ENCODE measurements at places on chromosomes 5 and 9.

DNA sequence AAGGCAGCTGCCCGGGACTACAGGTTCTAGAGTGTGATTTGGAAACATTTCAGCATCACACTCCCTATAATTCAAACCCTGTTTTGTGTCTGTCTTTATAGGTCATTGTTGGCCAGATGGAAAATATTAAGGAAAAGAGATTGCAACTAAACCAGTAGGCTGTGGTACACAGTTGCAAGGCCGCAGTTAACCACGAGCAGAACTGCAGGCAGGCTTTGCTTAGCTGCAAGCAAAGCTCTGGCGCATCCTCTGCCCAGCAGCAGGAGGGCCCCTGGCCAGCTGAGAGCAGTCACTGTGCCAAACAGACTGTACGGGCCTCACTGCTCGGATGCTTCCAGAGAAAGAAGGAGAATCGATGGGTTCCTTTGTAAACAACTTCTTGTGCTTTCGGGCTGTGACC is 204.5 kb downstream of the DENND1A start:
- no peak for DNase-seq

- DNase-seq = no peak
These were observed 207.9 kb upstream of the OTULINL start for GRCh38 chr5:14373685-14374084.

DNA sequence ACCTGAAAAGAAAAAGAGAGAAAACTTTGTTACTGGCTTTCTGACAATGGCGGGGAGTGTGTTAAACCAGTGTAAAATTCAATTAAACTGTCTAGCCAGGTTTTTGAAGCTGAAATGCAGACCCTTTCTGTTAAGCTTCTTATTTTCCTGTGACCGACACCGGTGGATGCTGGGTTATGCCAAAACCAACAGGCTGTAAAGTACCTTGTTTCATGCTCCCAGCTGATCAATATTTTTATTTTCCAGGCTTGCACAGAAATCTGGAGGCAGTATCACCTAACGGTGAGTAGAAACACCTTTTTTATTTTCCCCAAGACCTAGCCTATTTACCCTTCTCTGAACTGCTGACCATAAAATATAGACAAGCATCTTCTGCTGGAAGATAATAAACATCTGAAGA is 94.9 kb upstream of the GRHPR start:
- no peak for DNase-seq

DNA sequence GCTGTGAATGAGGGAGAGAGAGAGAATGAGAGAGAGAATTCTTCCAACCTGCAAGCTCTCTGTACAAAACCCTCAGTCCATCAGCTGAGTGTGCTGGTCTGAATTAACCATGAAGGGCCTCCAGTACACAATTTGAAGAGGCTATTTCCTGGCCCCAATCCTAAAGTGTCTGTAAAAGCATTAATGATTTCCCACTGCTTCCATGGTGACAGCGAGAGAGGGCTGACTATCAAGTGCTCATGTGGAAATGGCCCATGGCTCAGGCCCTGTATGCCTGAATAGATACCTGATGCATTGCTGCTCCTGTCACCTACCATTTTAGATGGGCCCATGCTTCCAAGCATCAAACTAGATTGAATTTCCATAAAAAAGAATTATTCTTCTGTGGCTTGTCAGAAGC is 592.4 kb downstream of the KIF4B start:
- no peak for DNase-seq

GRCh38 chr5:124654418-124654817 is 92.0 kb downstream of the ZNF608 start:
- DNase-seq = no peak

DNA sequence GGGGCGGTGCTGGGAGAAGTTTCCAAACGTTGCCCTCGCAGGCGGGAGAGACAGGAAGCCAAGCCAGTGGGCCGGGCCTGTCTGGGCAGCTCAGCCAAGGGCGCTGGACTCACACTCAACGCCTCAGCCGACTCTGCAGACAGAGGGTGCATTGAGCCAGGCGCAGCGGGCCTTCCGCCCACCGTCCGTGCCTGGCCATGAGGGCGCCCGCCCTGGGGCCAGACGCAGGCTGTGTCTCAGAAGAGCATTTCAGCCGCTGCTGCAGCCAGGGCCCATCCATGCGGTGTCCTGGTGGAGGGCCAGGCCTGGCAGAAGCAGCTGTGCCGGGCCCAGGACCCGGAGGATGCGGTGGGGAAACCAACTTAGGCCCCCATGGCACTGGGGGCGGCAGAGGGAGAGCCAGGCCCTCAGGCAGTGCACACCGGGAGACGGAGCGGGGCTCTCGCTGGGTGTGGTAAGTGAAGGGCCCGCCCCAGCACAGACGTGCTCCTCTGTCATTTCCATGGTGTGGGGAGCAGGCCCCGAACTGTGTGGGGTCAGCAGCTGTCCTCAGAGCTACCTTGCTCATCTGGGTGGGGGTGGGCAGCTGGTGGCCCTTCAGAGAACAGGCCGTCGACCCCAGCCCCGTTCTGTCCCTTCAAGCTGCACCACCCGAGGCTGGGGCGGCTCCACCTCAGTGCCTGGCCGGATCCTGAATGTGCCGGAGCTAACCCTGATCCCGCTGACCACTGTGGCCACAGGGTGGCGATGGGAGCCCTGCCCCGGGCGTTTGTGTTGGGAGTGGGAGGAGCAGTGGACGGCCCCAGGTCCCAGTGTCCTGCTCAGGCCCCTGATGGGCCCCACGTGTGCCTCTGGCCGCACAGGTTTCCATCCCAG is 18.0 kb downstream of the DNLZ start:
- DNase-seq = no peak

DNA sequence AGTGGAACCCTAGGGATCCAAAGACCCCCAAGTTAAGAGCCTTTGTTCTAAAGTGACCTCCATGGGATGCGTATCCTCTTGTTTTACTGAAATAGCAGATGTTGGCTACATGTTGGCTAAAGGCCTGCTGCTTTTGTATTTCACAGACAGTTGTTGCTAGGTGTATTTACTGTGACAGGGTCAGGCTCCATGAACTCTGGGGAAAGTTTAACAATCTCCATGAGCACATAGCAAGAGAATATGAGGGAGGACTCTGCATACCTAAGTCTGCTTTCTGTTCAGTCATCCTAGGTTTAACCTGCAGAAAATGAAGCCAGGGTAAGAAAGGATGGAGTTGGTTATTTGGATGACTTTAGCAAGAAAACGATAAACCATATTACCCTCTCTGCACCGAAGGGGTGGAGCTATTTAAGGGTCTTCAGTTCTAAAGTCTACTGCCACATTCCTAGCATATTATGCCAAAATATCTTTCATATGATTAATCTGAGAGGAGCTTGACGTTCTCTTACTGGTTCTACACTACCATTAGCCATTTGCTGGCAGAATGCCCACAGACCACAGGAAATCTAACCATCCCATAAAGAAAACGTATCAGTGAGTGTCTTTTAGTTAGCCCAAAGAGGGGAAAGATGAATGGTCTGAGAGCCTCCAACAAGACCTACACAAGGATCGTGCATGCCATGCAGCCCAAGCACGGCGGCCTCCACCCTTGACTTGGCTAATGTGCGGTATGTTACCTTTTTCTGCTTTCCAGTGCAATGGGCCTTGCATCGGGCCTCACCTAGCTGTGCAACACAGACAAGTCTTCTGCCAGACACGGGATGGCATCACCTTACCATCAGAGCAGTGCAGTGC is 127.8 kb downstream of the SAXO1 start:
- DNase-seq = no peak

DNA sequence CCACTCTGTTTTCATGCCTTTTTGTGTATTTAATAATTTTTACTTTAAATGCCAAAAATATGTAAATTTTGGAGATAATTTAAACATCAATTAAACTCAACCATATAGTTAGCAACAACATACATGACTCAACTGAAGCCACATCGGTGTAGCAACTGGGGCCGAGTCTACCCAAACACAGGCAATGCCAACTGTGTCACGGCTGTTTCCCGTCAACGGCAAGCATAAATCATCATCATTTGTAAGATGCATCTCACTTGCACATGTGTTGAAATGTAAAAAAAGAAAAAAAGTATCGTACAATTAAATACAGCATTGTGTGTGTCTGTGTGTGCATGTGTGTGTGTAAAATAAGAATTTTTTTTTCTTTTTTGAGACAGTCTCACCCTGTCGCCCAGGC is 160.1 kb upstream of the TAS2R1 start:
- no peak for DNase-seq

GRCh38 chr9:91920630-91921350 is 29.2 kb downstream of the ROR2 start:
- no peak for DNase-seq

- no peak for DNase-seq
These were observed 145.1 kb upstream of the TBCA start for GRCh38 chr5:77921094-77921768.

DNA sequence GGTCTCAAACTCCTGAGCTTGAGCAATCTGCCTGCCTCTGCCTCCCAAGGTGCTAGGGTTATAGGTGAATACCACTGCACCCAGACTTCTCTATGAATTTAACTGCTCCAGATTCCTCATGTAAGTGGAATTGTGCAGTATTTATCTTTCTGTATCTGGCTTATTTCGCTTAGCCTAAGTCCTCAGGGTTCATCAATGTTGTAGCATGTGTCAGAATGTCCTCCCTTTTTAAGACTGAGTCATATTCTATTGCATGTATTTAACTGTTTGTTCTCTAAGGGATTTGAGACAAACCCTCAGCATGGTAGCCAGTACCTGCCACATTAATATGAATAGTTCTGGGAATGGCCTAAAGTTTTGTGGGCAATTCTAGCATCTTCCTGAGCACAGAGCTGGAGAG is 53.9 kb upstream of the TUT7 start:
- DNase-seq = no peak

- no peak for DNase-seq
These were observed 97.1 kb downstream of the SLC44A1 start for GRCh38 chr9:105341434-105342146.

DNA sequence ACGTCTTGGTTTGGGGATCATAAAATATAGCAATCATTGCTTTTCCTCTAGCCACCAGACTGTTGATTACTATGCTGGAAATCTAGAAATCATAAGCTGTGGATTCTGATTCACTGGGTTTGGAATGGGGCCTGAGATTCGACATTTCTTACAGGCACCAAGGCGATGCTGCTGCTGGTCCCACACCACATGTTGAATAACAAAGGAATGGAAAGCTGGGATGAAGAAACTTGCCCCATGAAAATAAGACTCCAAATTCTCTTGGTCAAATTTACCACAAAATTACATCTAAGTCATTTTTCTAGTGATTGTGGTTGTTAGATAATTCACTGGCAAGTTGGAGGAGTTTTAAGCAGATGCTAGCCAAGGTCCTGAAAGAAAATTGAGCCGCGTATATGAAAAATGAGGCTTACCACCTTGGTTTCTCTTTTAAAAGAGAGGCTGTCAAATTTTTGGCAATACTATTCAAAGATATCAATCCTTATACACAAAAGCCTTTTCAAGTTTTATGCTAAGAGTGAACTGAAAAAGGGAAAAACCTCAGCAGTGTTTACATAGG is 23.0 kb upstream of the MEIKIN start:
- no peak for DNase-seq

DNA sequence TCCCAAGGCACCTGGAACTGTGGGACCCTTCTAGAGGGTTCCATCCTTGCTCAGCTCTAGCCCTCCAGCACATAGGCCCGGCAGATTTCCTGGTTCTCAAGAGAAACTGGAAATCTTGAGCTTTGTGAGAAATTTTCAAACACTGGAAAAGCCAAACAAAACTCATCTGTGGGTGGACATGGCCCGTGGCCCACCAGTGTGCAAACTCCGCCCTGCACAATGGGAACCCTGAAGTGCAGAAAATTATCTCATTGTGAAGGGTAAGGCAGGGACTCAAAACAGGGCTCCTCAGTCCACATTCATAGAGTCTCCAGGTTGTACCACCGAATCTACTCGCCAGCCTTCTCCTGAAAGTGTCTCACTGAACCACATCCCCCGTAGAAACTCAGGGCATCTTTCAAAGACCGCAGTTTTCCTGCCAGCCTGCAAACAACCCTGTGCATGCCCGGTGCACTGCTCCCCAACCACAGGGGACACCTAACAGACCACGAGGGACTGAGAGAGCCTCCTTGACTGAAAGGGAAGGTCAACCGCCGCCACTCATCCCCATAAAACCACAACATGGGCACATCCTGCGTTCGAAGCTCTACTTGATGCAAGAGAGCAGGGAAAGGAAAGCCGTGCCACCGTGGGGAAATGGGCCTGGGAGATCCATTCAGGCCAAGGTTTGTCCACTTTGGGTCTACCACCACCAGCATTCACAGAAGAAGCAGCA is 18.1 kb downstream of the ADAMTS2 start:
- DNase-seq = no peak

DNA sequence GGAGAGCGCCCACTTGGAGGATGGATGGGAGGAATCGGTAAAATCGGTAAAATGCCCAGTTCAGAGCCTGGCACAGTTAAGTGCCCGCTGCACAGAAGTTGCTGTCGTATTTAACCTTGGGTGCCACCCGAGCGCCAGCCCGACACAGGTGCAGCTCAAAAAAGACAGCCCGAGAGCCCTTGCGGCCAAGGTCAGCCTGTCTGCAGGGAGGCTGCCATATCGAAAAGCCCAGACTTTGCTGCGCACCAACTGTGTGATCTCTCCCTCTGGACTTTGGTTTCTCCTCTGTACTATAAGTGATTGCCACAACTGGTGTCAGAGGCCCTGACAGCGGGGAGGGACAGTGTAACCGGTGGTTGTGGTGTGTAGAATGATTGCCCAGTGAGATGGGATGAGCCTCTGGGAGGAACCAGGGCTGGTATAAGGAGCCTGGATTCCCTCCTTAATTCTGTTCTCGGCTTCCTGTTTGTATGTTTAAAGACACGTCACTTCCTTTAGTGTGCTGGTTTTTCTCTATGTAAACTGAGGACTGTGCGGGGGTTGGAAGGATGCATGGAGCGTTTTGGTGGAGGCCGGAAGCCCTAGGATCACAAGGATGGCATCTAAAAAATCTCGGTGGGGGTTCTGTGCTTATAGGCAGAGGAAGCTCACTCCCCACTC is 792 bp downstream of the NTMT1 start:
- DNase-seq = no peak

- no peak for DNase-seq
These were observed 74.7 kb downstream of the NTRK2 start for GRCh38 chr9:84744195-84744594.

DNA sequence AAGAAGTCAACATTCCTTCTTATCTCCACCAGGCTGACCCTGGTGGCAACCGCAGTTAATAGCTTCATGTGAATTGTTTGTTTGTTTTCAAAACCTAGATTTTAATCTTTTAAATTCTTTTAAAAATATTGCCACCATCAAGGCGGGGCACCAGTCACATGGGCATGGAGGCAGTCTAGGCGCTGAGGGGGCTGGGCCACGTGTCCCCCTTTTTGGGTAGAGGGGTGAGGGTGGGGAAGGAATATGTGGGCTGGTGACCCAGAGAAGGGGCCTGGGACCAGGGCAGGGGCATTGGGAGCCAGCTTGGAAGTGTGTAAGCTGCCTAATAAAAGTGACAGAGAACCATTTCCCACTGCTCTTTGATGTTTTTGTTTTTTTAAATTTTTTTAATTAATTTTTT is 147.3 kb downstream of the GADD45G start:
- DNase-seq = no peak

- DNase-seq = no peak
These were observed 389.8 kb upstream of the SEMA6A start for GRCh38 chr5:116964438-116964837.

DNA sequence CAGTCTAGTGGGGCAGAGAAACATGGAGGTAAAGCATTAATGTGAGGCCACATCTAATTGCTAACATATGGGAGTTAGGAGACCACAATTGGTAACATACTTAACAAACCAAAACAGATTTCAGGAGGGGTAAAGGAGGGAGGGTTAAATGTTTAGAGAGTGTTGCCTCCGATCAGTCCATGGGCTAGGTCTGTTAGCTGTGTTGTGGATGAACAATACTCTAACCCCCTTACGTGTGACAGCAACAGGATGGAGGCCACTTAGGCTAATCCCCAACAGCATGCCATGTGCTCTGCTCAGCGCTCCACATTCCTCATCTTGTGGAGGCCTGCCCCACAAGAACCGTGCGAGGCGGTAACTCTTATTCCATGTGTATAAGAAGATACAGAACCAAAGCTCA is 167.0 kb downstream of the CRB2 start:
- no peak for DNase-seq

Data from GOT3 (cell line).